Type B pancreatic cell (in vitro differentiated cells): ENCODE measurements at places on chromosomes 7 and 10.

GRCh38 chr10:47403446-47404318 is 19.6 kb upstream of the ZNF488 start:
- peak; percentile 61 for DNase-seq

GRCh38 chr10:77681839-77682238 is 44.2 kb upstream of the KCNMA1 start:
- no peak for DNase-seq

DNA sequence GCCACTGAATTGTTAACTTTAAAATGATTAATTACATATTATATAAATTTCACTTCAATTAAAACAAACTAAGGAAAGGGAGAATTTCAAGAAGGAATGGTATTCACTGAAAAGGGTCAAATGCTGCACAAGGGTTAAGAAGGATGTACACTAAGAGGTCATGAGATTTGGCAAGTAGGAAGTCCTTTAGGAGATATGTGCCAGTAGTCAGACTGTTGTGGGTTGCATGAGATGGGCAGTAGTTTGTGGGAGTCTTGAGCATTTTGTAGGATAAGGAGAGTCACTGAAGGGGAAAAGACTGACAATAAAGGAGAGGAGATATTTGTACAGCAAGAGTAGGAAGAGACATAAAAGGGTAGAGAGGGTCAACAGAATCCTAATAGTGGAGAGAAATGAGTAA is 12.4 kb upstream of the PTPN12 start:
- no peak for DNase-seq

DNA sequence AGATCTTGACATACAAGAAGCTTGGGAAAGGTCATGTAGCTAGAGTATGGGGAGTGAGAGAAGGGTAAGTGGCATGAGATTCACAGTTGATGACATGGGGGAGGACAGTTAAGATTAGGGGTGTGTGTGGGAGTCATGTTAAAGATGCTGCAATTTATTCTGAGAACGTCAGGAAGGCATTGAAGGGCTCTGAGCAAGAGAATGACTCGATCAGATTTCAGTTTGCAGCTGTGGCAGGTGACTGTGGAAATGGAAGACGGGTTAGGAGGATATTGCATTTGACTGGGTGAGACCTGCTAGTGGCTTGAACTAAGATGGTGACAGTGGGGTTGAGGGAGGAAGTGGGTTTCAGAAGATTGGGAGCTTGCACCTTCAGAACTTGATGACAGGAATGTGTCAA is 5.6 kb downstream of the CDC123 start:
- no peak for DNase-seq

DNA sequence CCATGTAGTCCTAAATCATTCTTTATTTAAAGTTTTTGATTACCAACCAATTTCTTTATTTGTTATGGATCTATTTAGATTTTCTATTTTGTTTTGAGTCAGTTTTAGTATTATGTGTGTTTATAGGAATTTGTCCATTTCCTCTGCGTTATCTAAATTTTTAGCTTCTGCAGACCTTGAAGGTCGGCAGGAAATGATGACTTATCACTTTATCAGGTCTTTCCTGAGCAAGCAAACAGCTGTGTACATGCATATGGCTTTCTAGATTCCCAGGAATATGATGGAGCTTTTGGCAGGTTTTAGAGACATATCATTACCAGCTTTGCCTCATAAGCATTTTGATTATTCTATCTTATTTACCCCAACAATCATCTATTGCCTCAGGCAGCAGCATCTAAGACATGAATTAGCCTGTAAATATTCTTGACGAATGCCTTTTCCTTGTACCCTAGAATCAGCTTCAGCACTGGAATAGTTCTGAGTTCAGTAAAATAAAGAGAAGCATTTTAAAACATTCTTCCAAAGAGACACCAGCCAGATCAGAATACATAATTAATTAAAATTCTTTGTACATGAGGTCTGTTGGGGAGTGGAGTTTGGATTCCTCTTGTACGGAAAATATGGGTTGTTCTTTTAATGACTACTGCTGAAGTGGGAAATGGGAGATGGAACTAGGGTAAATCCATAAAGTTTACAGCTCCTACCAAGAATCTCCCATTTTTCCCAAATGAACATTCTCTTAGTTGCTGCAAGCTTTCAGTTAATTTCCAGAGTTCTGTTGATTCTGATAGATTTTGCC is 408.8 kb upstream of the SEMA3C start:
- DNase-seq, result no peak

GRCh38 chr7:64581926-64582894 is 19.3 kb upstream of the ZNF680 start:
- DNase-seq, result no peak

- DNase-seq, result no peak
These were observed 13.2 kb downstream of the PWWP2B start for GRCh38 chr10:132410056-132410778.

- no peak for DNase-seq
These were observed 36.5 kb downstream of the ZMIZ1 start for GRCh38 chr10:79105150-79105739.

- DNase-seq, result no peak
These were observed 179.6 kb downstream of the SND1 start for GRCh38 chr7:127831318-127832219.

DNA sequence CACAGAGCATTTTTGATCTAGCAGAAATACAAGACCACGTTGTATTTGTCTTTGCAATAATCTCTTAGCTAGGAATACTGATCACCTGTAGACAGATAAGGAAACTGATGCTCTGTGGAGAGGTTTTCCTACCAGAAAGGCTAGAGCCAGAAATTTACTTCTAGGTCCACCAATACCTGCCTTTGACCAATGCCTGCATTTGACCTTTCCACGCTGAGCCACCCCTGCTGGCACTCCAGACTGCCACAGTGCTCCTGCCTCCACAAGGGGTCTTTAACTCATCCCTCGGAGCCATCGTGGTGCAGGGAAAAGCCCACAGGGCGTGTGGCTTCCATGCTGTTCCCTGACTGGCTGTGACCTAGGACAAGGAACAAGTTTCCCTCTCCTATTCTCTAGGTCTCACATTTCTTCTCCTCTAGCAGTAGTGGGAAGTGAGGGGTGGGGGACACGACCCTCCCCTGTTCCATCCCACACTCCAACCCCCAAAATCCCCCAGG is 1.5 kb upstream of the ELN start:
- DNase-seq, result no peak

DNA sequence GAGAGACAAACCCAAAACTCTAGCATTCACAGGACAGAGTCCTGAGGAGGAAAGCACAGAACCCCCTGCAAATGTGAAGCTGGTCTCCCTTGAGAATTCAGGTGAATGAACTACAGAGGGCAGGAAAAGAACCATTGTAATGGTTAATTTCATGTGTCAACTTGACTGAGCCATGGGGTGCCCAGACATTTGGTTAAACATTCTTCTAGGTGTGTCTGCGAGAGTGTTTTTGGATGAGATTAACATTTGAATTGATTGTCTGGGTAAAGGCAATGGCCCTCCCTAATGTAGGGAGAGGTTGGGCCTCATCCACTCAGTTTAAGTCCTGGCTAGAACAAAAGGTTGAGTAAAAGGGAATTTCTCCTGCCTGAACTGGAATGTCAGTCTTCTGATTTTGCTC is 15.7 kb upstream of the CDK1 start:
- DNase-seq, result no peak

GRCh38 chr10:83536426-83536825 is 602.9 kb upstream of the GHITM start:
- DNase-seq, result no peak

- no peak for DNase-seq
These were observed 63.1 kb downstream of the MICALL2 start for GRCh38 chr7:1396195-1396594.

- no peak for DNase-seq
These were observed 143.2 kb downstream of the NRCAM start for GRCh38 chr7:108313086-108313485.

DNA sequence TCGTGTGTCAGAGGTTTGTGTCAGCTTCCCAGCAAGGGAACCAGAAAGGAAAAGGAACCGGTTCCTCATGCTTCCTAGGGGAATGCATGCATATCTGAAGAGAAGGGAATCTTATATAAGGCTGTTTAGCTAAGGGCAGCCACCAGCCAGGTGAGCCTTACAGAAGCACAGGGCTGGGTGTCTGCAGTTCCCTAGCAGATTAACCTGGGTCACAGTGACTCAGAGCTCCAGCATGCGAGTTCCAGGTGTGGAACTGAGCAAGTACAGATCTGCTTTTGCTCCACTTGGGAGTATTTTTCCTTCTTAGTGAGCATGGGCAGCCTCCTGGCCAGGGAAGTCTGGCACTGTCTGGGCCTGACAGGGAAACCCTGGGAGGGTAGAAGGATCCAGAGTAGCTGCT is 957 bp upstream of the ANKRD2 start:
- no peak for DNase-seq

DNA sequence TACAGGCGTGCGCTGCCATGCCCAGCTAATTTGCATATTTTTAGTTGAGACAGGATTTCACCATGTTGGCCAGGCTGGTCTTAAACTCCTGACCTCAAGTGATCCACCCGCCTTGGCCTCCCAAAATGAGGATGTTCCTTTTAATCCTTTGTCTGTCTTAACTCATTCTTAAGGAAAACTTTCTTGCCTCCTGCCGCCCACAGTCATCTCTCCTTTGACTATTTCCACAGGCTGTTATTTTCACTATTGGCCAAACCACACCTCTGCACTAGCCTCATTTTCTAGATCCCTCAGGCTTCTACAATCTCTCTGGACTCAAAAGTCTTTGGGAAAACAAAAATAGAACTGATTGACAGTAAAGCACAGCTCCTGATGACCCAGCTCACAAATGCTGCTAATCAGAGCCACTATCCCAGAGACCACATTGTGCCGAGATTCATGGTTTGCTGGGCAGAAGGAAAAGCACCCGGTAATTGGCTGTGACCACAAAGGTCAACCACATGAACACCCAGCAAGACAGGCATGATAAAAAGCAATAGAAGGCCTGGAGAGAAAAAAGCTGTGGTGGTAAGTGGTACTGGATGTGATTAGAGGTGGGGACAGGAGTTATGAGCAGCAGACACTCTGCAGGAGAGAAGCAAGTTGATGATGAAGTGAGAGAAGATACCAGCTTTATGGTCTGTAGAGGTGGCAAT is 44.1 kb upstream of the ZNRF2 start:
- DNase-seq, result no peak

- peak; percentile 50 for DNase-seq
These were observed 33.2 kb downstream of the HIF1AN start for GRCh38 chr10:100568912-100569311.

DNA sequence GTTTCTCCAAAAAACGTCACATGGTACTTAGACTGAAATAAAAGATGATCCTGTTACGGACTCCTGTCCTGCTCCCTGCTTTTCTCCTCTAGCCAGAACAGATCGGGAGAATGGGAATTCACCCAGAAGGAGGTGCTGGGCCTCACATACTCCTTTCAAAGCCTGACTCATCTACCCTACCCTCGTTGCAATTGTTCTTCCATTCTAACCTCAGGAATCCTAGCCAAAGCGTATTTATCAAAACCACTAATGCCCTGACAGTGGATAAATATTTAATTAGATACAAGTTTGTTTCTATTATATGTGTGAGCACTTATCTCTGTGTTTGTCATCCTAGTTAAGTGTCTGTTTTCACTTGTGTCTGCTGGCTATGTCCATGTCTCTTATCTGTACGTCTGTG is 21.7 kb downstream of the ZCWPW1 start:
- no peak for DNase-seq

DNA sequence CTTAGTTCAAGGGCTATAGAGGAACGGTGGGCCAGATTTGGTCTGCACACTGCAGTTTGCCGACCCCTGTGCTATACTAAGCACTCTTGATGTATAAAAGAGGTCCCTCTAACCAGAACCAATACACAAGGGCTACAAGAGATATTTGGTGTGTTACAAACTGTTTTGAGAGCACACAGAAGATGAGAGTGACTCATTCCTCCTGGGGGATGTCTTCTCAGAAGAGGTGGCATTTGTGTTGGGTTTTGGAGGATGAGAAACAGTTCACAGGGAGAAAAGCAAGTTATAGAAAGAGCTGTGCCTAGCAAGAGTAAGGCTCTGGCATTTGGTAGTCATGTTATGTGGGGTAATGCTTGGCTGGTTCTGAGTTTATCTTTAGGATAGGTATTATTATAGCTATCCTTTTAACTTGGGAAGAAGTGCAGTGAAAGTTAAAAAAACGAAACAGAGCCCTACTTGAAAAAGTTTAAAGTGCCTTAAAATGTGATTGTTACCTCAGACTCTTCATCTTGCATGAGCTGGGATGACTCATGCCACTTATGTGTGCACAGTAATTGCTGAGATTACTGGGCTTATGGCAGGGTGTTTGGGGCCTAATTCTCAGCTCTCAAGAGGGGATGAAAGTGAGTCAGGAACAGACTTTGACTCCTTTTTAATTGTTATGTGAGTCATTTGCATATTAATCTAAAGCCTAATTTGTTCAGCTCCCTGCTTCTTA is 160.4 kb downstream of the KIF20B start:
- DNase-seq, result no peak

DNA sequence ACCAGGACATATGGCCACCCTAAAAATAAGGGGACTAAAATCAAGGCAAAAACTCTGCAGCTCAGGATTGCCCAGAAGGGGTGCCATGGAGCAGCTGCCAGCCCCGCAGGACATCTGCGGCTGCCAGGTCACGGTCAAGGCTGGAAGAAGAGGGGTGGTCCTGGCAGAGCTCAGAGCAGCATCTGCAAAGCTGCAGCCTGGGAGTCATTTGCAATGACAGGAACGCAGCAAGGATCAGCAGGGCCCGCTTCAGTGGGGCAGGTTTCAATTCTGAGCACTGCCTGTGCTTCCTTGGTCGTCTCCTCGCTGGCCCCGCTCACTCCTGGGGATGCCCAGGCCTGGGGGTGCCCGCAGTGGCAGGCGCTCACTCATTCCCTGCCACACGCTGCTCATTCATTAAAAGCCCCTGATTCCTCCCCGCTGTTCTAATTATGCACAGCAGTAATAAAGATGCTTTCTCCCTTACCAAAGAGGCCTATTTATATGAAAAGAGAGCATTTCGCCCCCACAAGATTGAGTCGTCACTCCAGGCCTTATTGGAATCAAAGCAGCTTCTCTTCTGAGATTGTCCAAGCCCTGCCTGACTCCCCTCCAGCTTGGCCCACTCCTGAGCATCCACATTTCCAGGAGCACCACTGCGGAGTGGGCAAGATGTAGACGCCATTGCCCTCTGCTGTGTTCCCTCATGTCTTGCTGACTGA is 4.6 kb downstream of the HSPA12A start:
- no peak for DNase-seq

DNA sequence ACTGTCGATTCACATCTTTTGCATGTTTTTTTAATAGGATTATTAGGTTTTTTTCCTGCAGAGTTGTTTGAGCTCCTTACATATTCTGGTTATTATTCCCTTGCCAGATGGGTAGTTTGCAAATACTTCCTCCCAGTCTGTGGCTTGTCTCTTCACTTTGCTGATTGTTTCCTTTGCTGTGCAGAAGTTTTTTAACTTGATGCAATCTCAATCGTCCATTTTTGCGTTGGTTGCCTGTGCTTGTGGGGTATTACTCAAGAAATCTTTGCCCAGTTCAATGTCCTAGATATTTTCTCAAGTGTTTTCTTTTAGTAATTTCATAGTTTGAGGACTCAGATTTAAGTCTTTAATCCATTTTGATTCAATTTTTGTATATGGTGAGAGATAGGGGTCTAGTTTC is 95.4 kb downstream of the TBXAS1 start:
- no peak for DNase-seq

- DNase-seq, result no peak
These were observed 86.9 kb upstream of the GATAD1 start for GRCh38 chr7:92360387-92360786.
